ENCODE measurements at places on chromosomes 6 and 20. TPM values are rescaled to one million over a fixed set of nuclear protein-coding genes. Genes with fewer than 3 reads are reported as not detected.

- DNase-seq, result no peak
Observed at GRCh38 chr20:40956542-40957264, 71.9 kb upstream of the TOP1 start.

The RING1 gene
- 27.5 TPM for total RNA-seq

- DNase-seq, result peak; percentile 11
Observed at GRCh38 chr6:34904990-34905613, 16.0 kb downstream of the ANKS1A start.

- no peak for DNase-seq
Observed at GRCh38 chr6:75344021-75344420, 59.4 kb upstream of the TMEM30A start.

The ADGRG6 gene
- 1.5 TPM for total RNA-seq

The TPD52L1 gene
- 0.52 TPM for total RNA-seq

GRCh38 chr20:50526403-50526989 lies 16.3 kb downstream of the PTPN1 start:
- DNase-seq, result no peak

DNA sequence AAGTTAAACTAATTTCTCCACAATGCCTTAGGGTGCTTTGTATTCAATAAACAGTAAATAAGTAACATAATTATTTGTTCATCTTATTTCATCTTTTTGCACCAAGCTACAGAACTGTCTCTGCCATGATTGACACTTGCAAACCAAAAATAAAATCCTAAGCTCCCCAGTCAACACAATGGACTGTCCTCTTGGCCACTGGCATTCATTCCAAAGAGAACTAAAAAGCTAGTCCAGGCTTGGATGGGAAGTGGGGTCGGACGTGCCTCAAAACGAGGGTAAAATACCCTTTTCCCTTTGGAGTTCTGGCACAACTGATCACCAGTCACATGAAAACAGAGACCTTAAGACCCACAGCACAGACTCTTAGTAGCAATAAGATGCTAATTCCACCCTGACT lies 66.4 kb upstream of the THBS2 start:
- DNase-seq, result no peak

- DNase-seq, result no peak
Observed at GRCh38 chr6:137087902-137088301, 43.1 kb upstream of the IL20RA start.

The ANKEF1 gene
- 0.58 TPM for total RNA-seq

DNA sequence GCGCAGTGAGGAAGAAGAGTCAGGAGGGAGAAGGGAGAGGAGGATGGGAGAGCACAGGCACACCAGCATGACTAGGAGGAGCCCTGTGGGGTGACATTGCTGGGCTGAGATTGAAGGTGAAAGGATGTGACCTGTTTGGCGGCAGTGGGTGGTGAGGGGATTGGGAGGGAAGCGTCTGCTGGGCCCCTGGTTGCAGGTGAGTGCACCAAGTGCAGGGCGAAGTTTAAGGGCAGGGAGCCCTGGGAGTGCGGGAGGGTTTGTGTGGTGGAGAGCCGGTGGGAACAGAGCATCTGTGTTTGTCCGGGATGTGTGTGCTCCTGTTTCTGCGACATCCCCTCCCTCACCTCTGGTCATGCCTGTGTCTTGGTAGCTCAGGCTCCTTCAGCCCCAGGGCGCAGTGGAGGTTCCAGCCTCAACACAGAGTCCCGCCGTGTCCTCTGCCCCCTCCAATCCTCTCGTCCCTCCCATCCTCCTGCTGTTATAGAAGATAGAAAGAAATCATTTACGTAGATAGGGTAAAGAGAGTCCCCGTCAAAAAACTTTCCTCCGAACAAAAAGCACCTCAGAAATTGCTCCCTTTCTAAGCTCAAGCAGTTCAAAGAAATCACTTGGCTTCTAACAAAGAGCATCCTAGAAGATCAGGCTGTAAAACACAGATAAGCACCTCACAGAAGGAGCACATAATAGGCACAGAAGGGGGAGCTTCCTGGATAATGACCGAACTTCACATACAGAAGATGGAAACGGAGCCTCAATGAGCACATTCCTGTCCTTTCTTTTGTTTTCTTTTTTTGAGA lies 25.0 kb downstream of the ULBP1 start:
- DNase-seq, result no peak

DNA sequence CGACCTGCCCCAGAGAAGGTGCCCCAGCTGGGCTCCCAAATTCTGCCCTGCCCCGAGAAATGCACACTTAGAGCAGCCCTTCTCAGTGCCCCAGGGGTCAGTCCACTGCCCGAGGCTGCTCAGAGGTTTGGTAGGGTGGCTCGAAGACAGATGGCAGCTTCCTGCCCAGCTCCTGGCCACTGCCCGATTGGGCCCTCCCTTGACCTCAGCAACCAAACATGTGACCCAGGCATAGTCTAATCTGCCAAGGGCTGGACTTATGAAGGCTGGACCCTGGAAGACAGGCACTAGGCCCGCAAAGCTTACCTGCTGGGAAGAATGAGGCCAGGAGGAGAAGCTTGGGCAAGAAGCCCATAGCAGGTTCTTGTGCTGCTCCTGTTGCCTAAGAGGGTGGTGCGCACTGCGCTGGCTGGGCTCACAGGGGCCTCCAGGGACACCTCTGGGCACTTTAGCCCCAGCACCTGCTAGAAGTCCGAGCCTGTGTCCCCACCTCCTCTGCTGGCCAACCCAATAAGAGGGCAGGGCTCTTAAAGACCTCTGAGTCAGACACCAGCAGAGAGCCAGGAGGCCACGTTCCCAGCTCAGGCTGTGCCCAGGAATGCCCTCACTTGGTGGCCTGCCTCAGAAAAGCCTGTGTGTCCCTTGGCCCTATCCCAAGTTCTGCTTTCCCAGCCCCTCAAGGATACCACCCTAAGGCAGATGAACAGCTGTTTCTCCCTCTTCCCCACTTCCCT lies 5.5 kb downstream of the SIGLEC1 start:
- DNase-seq, result no peak

- DNase-seq, result no peak
Observed at GRCh38 chr6:112288475-112288874, 34.1 kb upstream of the LAMA4 start.

The TSHZ2 gene
- total RNA-seq, result 0.54 TPM

- peak; percentile 87 for DNase-seq
Observed at GRCh38 chr20:50190251-50191064, at the start of gene CEBPB. TSS of gene CEBPB (plus strand) at chr20:50190830. CDS start at chr20:50191034, 204 bp downstream.

The GABRR2 gene
- total RNA-seq, result 0.40 TPM

DNA sequence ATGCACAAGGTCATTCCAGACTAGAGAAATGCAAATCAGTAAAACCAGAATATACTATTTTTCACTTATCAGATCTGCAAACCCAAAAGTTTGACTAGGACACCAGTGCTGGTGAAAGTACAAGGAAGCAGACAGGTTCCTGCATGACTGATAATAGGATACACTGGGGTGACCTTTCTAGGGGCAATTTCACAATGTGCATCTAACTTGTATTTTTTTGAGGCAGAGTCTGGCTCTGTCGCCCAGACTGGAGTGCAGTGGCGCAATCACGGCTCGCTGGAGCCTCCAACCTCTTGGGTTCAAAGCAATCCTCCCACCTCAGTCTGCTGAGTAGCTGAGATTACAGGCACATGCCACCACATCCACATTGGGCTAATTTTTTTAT lies 11.4 kb downstream of the COMMD7 start:
- no peak for DNase-seq

The TGM3 gene
- total RNA-seq, result not detected

- no peak for DNase-seq
Observed at GRCh38 chr6:51479296-51479695, 608.1 kb downstream of the PKHD1 start.

DNA sequence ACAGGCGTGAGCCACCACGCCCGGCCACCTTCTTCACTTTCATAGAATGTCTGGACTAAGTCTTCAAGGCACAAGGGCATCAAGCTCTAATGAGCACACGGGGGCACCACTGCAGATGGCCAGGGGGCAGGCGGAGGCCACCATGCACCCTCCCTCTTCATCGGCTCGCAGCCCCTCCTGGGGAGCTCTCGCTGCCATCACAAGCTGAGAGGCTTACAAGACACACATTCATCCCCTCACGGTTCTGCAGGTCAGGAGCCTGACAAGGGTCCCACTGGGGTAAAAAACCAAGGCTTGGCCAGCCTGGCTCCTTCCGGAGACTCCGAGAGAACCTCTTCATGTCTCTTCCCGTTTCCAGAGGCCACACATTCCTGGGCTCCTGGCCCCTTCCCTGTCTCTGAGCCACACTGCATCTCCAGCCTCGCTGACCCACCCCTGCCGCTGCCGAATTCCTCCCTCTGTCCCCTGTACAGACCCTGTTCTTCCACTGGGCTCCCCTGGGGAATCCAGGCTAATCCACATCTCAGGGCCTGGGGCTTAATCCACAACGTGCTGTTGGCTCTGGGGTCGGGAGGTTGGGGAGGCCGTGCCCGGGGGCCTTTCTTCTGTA lies 19.8 kb downstream of the DLL1 start:
- no peak for DNase-seq

DNA sequence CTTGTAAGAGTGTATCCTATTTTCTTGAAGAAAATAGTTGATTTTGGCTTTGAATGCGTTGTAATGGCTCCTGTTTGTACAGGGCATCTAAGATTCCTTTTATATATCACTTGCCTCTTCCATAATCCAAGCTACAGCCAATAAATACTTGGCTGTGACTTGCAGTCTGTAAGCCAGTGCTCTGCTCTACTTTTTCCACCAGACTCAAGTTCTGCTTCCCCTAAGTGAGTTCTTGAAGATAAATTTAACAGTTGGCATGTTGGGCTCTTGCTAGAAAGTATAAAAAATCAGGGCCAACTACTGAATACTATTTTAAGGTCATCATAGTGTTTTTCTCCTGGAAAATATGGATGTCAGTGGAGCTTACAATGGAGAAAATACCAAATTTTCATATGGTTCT lies 36.5 kb upstream of the SCGN start:
- no peak for DNase-seq

DNA sequence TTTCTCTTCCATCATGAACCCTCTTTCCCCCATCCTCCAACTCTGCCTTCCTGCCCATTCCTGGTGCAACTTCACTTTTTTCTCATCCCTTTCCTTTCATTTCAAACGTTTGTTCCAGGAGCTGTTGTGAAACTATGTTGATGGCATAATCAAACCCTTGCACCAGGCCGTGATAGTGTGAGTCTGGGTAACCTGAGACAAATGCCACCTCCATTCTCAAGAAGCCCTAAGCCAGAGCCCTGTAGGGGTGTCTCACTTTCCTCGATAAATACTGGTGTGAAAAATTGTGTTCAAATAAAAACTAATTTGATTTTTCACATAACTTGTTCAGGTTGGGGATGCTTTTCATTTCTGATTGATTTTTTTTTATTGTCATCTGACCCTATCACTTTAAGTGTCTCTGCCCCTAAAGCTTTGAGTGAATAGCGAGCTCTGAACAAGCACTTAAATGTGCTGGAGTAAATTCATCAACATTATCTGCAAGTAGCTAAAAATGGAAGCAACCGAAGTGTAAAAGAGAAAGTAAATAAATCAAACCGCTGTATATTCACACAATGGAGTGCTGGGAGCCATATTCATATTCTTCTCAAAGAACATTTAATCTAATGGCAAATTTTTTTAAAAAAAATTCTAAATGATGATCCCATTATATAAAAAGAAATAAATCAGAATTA lies 303.1 kb upstream of the CDYL start:
- no peak for DNase-seq

The KIF25 gene
- not detected for total RNA-seq

- DNase-seq, result peak; percentile 34
Observed at GRCh38 chr20:1388741-1389483, 3.9 kb downstream of the FKBP1A start.

GRCh38 chr6:31252625-31253024 lies 19.3 kb downstream of the HLA-C start:
- DNase-seq, result no peak

GRCh38 chr6:18386298-18386976 lies 713 bp upstream of the RNF144B start:
- DNase-seq, result no peak

The PARD6B gene
- total RNA-seq, result 6.6 TPM

The BTN1A1 gene
- total RNA-seq, result 0.11 TPM

DNA sequence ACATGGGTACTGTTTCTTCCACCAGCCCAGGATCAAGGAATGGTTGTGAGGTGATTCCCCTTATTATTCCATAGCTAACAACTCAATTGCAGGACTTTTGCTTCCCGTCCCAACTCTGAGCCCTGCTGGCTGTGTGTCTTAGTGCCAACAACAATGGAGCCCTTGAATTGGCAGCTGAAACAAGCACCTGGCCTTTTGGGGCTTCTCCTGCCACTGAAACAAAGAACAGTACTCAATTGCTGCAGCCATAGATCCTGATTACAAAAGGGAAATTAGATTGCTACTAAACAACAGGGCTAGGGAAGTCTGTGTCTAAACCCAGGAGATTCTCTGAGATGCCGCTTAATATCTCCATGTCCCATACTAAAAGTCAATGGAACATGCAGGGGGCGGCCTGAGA lies 61.3 kb upstream of the CARMIL1 start:
- DNase-seq, result no peak

The EMILIN3 gene
- not detected for total RNA-seq

DNA sequence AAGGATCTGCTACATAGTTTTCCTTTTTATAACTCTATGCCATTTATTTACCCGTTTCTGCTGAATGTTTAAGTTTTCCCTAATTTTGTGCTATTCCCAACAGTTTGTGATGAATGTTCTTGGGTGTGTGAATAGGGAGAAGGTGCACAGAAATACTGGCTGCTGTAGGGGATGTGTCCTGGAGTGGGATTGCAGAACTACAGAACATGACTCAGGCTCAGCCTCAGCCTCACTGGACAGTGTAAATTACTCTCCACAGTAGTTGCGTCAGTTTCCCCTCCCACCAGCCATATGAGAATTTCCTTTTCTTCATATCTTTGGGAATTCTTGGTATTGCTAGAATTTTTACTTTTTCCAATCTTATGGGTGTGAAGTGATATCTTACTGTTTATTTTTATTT lies 57.0 kb downstream of the SLX4IP start:
- no peak for DNase-seq

The LRRC73 gene
- 0.11 TPM for total RNA-seq

- DNase-seq, result no peak
Observed at GRCh38 chr6:16547587-16547986, 213.7 kb downstream of the ATXN1 start.

DNA sequence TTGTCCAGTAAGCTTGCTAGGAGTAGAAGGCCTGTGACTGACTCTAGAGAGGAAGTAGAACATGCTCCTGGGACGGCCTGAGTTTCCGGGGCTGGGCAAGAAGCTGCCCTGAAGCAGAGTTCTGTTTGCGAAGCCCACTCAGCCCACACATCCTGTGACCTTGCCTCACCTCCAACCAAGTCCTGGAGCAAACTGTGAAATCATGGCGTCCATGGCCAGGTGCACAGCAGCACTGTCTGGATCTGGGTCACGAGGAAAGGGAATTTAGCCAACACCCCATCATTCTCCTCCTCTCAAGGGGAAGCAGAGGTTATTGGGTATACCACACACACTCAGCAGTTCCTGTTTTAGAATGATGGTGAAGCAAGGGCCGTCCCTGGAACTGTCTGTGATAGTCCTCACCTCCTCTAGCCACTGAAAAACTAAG lies 87.5 kb downstream of the CRYBG1 start:
- DNase-seq, result peak; percentile 47

Measured in activated CD8-positive, alpha-beta T cell treated with anti-CD3 and anti-CD28 coated beads for 36 hours (primary cell).